Activated CD8-positive, alpha-beta memory T cell treated with anti-CD3 and anti-CD28 coated beads for 4 hours (primary cell): ENCODE measurements at places on chromosomes 6 and 20.

DNA sequence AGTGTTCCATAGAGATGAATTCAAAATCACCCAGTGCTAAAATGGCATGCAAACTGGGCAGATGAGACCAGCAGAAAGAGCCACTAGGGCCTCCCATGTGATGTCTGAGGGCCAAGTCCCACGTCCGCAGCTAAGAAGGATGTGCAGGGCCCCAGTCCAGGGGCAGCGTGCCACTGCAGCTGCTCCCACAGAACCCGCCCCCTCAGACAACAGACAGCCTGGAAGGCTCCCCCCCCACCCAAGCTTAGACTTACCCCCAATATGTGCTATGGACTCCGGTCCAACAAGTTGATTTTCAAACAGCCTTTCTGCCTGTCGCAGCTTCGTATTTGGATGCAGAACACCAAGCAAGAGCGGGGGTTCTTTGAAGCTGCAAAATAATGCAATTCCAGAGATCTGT is 14.0 kb downstream of the APMAP start:
- no peak for DNase-seq

GRCh38 chr20:40651151-40651550 is 37.9 kb downstream of the MAFB start:
- no peak for DNase-seq

DNA sequence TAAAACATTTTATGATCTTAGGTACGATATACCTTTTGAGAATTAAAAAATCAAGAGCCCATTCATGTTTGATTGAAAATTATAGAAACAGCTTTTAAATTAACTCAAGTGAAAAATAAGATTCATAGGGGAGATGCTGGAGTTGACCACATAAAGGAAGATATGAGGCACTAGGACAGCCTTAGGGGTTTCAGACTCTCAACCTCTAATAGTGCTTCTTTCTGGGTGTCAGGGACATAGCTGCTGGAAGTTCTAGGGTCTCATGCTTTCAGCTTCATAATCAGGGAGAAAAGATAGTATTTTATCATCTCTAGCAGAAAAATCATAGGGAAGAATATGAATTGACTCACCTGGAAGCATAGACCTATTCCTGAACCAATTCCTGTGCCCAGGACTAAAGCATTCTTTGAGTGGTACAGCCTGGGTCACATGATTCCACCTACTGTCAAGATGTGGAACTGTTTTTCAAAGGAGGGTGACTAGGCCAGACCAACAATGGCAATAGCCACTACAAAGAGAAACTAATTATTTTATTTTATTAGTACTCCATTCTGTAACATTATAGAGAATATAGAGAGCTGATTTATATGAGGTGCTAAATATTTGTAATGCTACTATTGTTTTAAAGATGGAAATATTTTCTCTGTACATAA is 27.8 kb upstream of the CENPW start:
- no peak for DNase-seq

DNA sequence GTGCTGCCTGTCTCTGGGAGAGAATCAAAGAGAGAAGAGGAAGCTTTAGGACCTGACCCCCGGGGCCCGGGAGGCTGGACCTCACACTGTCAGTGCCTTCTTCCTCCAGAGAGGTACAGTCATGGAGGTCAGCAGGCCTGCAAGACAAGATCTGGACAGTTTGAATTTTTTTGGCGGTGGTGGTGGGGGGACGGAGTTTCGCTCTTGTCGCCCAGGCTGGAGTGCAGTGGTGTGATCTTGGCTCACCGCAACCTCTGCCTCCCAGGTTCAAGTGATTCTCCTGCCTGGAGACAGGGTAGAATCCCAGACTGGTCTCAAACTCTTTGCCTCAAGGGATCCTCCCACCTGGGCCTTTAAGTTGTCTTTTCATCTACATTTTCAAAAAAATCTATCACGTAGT is 34.4 kb downstream of the NR2E1 start:
- no peak for DNase-seq

GRCh38 chr6:121816906-121817540 is 381.6 kb downstream of the GJA1 start:
- no peak for DNase-seq

GRCh38 chr20:18984238-18985200 is 170.9 kb downstream of the SCP2D1 start:
- no peak for DNase-seq

- DNase-seq = no peak
Measured at GRCh38 chr20:9627219-9627618, 112.8 kb downstream of the LAMP5 start.

DNA sequence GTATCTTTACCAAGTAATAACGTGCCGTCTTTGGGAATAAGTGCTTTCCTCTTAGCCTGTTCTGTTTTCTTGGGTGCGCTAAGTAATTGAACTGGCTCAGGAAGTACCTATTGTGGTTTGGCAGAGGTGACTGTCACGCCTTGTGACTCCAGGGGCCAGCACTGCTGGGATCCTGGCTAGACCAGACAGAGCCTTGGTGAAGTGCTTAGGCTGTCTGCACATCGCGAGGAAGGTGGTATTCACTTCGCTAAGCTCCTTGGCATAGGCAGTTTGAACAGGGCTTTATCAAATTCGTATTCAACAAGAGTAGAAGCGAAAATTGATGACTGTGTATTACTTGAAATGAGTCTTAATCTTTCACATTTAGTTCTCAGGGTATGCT is 17.6 kb downstream of the PRDM1 start:
- no peak for DNase-seq

GRCh38 chr20:20450521-20450920 is 82.6 kb downstream of the INSM1 start:
- no peak for DNase-seq

DNA sequence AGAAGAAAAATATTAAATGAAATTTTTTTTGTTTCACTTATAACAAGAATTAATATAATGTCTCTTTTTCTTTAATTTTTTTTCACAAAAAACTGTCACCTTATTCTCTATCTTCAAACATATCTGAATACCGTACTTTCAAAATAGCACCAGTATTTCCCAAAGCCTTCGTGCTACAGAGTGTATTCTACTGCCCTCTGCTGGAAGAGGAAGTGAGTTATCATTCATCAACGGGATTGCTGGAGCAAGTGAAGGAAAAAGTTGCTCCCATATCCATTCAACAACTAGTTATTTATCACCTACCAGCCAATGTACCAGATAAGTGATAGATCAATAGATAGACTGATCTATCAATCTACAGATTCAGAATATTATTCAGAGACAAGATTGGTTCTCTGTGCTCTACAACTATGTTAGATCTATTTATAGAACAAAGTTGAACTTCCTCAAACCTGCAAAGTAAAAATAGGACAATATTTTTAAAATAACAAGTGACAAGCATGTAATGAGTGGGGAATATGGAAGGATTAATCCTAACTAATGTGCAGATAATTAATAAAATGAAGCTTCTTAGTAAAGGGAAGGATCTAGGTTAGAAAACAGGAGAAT is 26.7 kb upstream of the TFAP2B start:
- DNase-seq = no peak

GRCh38 chr20:57618091-57618763 is 2.0 kb downstream of the ZBP1 start:
- no peak for DNase-seq

- DNase-seq = no peak
Measured at GRCh38 chr6:122730775-122731386, 48.6 kb upstream of the FABP7 start.

DNA sequence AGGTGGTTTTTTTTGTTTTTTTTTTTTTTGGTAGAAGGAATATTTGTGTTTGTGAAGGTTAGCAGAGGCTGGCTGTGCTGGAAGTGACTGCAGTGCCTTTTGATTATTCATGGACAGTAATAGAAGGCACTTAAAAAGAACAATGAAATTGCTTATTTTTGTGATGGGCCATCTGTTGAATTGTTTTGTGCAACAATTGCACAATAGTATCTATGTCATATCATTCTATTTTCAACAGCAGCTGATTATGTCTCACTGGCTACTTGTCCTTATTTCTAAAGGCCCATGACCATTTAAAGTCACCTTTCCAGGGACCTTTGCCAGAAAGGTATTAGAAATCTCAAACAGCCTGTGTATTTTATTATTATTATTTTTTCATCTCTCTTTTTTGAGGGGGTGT is 70.6 kb downstream of the AFG1L start:
- no peak for DNase-seq

- DNase-seq = no peak
Measured at GRCh38 chr6:11722805-11723631, 55.6 kb downstream of the ADTRP start.

DNA sequence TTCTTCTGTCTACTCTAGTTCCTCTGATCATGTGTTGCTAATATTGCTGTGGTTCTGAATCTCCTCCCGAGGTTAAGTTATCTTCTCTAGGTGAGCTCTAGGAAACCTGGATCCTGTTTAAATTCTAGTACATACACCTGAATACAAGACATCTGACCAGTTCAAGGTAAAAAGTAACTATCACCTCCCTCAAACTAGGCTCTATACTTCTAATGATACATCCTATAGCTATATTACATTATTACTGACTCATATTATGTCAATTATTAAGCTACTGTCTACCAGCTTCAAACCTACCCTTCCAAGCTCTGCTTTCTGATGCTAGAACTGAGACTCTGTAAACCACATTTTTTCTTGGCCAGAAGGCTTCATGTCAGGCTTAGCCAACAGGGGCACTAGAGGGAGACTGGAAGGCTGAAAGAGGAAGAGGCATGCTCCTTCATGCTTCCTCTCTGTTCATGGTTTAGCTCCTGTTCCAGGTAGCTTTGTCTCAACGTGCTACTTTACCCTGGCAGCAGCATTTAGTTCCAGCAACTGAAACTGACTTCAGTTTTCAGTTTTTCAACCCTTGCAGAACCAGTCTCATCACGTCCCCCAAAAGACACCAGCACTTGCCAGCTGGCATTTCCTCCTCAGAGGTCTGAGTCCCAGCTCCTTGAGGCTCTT is 148.4 kb upstream of the TOP1 start:
- DNase-seq = no peak

GRCh38 chr6:157909282-157909664 is 72.4 kb upstream of the SYNJ2 start:
- DNase-seq = no peak

GRCh38 chr6:116016846-116017545 is 43.7 kb downstream of the FRK start:
- no peak for DNase-seq

DNA sequence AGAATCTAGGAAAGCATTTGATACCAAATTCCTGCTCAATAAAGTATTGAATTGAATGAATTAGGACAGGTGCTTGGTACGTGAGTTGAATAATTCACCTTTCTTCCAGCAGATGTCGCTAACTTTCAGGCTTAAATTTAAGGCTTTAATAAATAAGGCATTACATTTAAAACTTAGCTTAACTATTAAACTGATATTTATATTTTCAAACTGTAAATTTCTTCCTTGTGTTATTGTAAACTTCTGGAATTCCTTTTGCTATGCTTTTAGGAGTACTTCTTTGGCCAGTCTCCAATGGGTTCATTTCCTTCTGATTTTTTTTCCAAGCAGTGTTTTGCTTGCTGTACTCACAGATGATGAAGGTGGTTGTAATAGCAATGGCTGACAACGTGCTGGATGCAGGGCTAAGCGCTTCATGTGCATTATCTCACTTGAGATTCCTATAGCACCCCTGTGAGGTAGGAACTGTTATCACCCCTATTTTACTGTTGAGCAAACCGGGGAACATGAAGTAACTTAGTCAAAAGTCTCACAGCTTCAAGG is 71.3 kb upstream of the SLC2A12 start:
- DNase-seq = no peak

- no peak for DNase-seq
Measured at GRCh38 chr20:17024513-17025119, 202.2 kb upstream of the PCSK2 start.

GRCh38 chr6:7154341-7155139 is 46.8 kb downstream of the RREB1 start:
- DNase-seq = no peak
